DMS153 (cell line): ENCODE measurements at places on chromosomes 6 and 20.

DNA sequence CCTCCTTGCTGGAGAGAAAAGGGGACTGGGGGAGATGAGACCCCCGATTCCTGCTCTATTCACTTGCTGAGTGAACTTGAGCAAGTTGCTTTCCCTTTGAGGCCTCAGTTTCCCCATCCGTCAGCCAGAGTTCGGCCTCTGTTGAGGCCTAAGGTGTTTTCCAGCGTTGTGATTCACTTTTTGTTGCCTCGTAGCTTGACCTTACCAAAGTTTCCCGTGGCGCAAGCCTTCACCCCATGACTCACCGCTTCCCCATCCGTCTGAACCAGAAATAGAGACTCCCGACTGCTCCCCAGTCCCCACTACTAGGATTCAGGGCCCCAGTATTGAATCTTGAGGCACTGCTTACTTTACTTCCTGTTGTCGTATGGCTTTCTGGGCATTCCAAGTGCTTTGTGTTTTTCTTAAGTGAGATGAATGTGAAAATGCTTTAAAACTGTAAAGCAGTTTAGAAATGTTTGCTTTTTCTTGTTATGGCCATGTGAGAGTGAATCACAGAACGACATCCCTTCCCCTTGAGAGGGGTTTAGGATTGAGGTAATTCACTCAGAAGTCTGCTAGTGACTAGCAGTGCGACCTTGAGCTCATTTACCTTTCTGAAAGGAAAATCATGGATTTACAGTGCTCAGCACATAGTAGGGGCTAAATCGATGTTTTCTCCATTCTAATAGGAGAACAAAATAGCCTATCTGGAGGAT lies 1.2 kb downstream of the CHMP4B start:
- DNase-seq = no peak

GRCh38 chr20:43583982-43584432 lies 6.7 kb upstream of the IFT52 start:
- DNase-seq = no peak

- DNase-seq = no peak
Measured at GRCh38 chr6:166516251-166516884, 70.1 kb downstream of the RAMACL start.

GRCh38 chr6:122007339-122007738 lies 392.1 kb upstream of the HSF2 start:
- no peak for DNase-seq

- no peak for DNase-seq
Measured at GRCh38 chr6:155854787-155855186, 399.1 kb upstream of the NOX3 start.

- no peak for DNase-seq
Measured at GRCh38 chr20:24989162-24989561, 3.4 kb downstream of the APMAP start.

GRCh38 chr20:61991476-61991875 lies 74.2 kb downstream of the TAF4 start:
- no peak for DNase-seq

DNA sequence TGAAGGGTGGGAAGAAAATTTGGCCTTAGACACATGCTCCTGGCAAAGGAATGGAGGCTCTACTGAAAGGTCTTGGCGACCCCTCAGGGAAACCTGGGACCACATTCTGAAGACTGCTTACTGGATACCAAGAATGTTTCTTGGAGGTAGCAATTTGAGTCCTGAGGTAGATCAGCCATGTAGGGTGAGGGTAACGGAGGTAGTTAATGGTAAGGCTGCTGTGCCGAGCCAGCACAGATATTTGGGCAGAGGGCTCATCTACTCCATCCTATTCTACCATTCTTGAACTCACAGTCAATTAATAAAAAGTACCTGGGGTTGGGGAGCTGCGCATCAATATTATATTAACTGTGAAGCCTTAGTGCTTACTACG lies 401 bp upstream of the PHF3 start:
- DNase-seq = no peak

DNA sequence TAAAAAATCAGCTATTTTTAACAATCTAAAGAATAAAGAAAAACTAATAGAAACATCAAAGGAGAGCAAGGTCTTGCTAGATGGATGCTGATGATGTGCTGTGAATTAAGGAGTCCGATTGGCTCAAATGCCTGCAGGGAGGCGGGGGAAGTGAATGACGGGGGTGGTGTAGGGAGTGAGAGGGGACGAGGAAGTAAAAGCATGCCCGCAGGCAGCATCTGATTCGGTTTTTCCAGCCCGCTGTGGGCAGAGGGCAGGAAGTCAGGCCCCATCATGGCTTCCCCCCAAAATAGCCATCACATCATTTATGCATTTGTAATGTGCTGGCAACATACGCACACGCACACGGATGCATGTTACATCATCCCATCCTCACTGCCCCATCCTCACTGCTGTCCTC lies 10.3 kb downstream of the RSPO4 start:
- no peak for DNase-seq

GRCh38 chr6:16698162-16698533 lies 63.1 kb downstream of the ATXN1 start:
- no peak for DNase-seq

DNA sequence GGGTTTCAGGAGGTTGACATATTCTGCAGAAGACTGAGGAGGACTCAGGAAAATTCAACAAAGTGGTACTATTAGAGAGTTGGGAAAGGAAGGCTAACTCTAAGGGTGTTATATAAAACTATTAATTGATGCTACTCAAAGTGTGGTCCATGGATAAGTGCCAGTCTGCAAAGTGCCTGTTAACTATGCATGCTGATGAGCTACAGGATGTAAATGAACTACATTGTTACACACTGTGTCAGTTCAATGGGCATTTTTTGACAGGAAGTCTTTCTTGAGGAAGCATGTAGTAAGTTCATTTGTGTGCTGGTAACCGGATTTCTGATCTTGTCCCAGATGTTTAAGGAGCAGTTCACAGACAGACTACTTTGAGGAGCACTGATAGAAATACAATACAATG lies 75.6 kb downstream of the KLHL32 start:
- DNase-seq = no peak

DNA sequence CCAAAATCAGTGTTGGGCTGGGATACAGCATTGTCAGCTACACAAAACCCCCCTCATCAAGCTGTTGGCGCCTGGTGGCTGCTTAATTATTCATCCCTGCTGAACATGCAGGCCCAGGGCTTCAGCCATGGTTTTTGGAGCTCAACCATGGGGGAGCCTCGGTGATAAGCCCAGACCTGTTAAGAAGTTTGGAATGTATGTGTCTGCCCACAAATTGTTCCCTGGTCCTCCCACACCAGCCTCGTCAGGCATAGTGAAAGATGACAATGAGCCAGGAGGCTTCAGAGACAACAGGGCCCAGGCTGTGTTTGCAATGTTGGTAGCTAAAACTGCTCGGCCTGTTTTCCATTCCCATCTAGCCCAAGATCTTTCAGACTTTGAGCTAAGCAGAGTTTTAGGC lies 34.8 kb upstream of the SIRPA start:
- DNase-seq = no peak

- DNase-seq = no peak
Measured at GRCh38 chr6:90372450-90372849, 75.8 kb upstream of the BACH2 start.

DNA sequence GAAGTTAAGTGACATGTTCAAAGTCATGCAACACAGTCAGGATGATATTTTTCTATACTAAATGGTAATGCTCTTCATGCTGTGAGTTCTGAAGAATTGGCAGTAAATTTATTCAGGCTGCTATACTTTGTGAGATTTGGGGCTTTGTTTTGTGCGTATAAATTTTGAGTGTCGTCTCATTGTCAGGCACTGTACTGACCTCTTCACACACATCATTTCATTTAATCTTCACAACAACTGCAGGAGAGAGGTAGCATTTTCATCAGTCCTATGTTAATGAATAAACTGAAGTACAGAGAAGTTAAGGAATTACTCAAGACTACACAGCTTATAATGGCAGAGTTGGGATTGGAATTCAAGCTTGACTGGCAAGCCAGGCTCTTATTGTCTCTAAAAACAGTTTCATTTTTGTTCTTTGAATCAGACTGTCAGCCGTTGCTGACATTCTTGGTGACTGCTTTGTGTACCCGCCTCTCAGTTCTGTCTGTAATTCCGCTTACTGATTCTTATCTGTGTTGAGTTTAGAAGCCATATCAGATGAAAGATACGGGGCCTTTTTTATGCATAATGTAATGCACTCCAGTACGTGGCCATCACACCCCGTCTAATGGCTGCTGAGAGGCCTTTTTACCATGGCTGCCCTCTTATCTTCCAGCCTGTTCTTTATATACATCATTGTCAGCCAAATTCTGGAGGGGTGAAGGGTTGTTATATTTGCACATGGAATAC lies 274.9 kb downstream of the UTRN start:
- DNase-seq = peak; percentile 5

GRCh38 chr6:45923831-45924391 lies 91.7 kb downstream of the CLIC5 start:
- DNase-seq = no peak

DNA sequence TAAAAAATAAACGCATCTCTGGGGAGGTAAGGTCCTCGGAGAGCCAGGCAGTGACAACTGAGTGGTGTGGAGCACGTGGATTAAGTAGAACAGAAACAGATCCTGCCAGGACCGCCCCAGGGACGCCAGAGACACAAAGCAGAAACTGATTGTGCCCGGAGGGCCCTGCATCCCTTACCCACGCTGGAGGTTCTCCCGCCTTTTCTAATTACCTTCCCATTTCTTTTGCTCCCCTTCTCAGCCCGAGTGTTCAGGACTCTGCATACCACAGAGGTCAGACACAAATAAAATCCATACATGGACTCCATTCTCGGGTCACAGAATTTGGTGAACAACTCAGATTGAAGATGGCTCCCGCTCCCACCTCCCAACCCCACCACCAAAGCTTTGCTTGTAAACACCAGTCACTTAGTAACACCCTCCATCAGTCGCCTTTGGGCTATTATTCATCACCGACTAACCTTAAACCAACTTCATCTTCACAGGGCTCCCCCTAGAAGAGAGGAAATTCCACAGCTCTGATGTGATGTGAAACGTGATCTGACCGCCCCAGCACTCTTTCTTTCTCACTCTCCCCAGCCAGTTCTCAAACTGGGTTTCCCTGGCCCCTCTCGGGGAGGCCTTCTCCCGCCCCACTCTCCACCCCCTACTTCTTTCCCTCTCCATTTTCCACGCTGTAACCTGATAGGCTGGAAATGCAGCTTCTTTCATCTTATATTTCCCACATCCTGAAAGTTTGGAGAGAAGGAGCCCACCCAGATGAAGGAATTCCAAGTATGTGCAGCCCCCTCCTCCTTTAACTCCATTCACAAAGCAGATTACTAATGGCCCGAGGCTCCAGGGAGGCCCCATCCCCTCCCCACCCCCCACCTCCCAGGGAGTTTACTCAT lies 32.5 kb upstream of the PIM1 start:
- no peak for DNase-seq

DNA sequence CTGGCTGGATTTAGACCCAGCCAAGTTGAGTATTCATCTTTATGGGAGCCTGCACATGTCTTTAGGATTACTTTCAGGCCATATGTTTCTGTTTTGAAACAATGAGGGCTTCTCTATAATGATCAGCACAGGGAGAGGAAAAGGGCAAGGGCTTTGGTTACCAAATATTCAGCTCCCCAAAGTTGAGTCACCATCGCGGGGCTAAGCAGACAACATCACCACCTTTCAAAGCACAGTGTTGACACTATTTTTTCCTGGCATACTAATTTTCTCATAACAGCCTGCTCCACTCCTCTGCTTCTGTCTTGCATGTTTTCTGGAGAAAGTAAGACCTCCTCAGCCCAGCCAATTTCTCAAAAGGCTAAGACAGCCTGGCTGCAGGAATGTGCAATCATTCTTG lies 4.9 kb downstream of the SCML4 start:
- DNase-seq = no peak

DNA sequence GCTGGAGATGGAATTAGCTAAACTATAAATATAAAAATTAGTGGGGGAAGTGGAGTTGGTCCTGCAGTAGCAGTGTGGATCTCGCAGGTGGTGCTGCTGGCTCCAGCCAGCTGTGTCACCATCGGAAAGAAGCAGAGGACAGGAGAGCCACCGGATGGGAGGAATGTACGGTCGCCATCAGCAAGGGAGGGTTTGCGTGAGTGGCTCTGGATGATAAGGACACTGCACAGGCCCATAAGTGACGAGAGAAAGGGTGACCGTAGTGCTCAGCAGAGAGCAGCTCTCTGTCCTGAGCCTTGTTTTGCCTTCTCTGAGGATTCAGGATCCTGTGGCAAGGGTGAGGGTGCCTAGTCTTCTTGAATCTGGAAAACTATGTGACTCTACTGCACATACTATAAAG lies 378.7 kb downstream of the ZFAND3 start:
- DNase-seq = no peak

GRCh38 chr20:10662151-10662550 lies 11.6 kb downstream of the JAG1 start:
- DNase-seq = no peak

DNA sequence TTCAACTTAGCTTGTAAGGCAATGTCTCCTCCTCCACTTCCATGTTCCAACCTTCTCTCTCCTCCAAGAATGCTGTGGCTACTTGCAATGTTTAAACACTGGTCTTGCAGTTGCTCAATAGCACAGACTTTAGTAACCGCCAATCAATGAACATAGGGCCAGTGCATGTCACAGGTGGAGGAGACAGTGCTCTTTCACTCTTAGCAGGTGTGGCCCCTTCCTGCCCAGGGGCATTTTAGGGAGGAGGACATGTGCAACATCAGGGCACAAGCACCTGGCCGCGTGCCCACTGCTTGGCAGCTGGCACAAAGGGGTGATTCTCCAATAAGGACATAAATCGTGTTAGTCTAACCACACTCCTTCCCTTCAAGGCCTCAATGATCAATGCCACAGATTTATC lies 41.3 kb downstream of the ADGRF1 start:
- peak; percentile 72 for DNase-seq

DNA sequence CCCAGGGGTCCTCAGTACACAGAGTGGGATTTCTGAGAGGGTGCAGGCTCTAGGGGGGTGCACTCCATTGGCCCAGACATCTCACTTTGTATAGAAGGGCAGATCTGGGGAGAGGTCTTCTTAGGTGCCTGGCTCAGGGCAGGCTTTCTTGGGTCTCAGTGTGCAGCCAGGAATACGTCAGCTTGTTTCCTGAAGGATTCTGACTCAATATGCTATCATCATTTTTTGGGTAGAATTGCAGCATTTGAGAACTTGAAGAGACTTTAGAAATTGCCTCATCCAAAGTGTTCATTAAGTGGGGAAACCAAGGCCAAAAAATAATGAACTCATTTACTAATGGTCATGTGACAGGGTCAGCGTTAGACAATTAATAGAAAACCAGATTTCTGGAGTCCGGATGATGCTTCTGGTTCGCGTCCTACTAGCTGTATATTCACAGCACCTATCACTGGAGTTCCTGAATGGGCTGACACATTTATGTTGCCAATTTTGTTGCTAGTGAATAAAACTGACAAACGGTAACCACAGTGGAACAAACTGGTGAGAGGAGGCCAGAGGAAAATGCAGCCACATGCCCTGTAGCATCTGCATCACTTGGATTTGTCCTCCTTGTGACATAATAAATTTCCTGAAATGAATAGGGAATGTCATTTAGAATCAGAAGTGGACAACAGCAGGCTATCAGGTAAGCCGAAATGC lies 238.9 kb downstream of the TBC1D7 start:
- no peak for DNase-seq

DNA sequence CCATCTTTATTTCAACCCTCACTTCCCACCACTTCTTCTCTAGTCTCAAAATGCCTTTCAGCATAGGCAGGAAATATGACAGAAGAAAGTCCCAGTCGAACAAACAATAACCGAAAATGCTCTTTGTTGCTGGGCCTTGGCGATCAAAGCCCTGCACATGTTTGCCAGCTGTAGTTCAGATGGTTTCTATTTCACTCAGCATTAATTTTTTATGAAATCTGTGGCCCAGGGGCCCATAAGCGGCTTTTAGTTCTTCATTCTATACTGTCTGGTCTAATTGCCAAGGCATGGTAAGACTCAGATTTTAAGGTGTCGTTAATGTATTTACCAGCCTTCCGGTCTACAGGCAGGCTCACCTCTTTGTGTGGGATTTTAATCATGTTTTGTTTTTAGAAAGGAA lies 10.9 kb upstream of the F13A1 start:
- no peak for DNase-seq
